ENCODE measurements at places on chromosomes 3 and 15. TPM values are rescaled to one million over a fixed set of nuclear protein-coding genes. Genes with fewer than 3 reads are reported as not detected.

Gene ITGB5
- polyA plus RNA-seq, result 101 TPM

Gene MCF2L2
- polyA plus RNA-seq, result 4.2 TPM

Gene AKAP13
- polyA plus RNA-seq, result 14.0 TPM

Gene PLA2G4B
- 9.2 TPM for polyA plus RNA-seq

Gene CCR1
- not detected for polyA plus RNA-seq

Gene SLCO3A1
- polyA plus RNA-seq, result 20.4 TPM

Gene MAPKAPK3
- 99.8 TPM for polyA plus RNA-seq

Gene CDHR4
- polyA plus RNA-seq, result 0.96 TPM

Gene IMPG2
- polyA plus RNA-seq, result 0.03 TPM

Gene ATP13A5
- not detected for polyA plus RNA-seq

Gene TMEM212
- not detected for polyA plus RNA-seq

Gene LRRIQ4
- polyA plus RNA-seq, result 0.14 TPM

Gene EPHA6
- 0.83 TPM for polyA plus RNA-seq

Gene TNFSF10
- polyA plus RNA-seq, result 0.06 TPM

Gene NME9
- 0.11 TPM for polyA plus RNA-seq

Gene KCNMB2
- not detected for polyA plus RNA-seq

Gene ACKR2
- 0.09 TPM for polyA plus RNA-seq

Gene OSTN
- polyA plus RNA-seq, result not detected

Measured in H1 (cell line).